ENCODE measurements at places on chromosomes 12 and 14.

- no peak for DNase-seq
These were observed 1.5 kb upstream of the NOVA1 start for GRCh38 chr14:26599291-26599690.

GRCh38 chr14:20331053-20331613, 1.9 kb downstream of the CCNB1IP1 start:
- DNase-seq, result no peak

DNA sequence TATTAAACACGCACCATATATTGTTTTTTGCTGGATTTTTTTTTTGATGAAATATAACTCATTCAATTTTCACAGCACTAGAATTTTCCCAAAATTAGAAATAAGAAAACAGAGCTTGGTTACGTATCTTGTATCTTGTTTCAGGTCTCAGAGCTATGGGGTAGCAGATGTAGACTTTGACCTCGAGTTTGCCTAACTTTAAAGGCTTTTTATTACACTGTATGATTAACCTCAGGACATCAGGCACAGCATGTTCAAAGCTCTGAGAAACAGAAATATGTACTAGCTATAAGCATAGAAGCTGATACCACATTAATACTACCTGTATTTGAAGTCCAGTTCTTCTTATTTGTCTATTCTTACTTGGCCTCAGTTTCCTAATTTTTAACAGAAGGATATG, 171.9 kb upstream of the KITLG start:
- no peak for DNase-seq

- DNase-seq, result no peak
These were observed 137.3 kb downstream of the NAV3 start for GRCh38 chr12:77968021-77968420.

DNA sequence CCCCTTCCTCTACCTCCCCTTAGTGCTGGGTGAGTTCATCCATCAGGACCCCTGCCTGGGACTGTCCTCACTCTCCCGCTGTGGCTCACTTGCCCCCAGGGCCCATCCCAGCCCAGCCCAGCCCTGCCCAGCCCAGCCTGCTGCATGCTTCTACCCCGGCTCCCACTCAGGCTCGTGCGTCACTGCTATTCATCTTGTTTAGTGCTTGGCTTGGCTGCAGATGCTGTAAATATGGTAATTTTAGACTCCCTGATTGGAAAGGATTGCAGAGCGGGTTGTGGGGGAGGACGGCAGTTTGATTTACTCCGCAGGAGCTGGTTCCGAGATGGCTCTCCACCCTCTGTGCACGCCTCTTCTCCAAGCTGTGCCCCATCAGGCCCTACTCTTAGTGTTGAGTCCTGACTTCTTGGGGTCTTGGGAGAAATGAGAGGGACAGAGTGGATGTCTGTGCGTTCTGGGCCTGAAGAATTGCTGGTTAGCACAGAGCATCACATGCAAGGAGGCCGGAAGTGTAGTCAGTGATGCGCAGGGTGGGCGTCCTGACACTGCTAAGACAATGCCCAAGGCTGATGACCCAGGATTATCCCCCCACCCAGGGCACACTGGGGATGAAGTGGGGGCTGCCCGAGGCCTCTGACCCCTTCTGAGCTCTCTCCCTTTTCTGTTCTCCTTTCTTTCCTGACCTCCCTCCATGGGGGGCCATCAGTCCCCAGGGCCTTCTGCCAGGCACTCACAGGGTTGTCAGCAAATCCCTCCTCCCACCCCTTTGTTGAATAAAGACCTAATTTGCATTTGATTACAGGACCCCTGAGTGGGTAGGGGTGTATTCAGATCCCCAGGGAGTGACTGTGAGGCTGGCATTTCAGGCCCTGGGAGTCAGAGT, 244.4 kb downstream of the ZFP36L1 start:
- DNase-seq, result peak; percentile 93

- DNase-seq, result no peak
These were observed 4.7 kb downstream of the SYNE2 start for GRCh38 chr14:63857466-63858030.

DNA sequence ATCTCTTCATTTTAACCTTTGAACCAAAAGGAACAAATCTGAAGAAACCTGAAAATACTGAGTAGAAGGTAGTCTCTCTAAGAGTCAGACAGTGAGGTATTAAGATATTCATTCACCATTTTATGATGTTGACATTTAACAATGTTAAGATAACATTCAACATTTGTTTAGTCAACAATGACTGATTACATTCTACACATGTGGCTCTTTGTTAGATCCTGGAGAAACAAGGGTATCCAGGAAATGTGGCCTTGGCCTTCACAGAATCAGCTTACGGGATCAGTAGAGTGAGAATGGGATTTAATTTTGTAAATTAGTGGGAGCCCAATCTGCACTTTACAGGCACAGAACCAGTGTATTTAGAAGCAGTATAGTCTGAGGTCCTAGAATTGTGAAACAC, 355.5 kb downstream of the KCNH5 start:
- no peak for DNase-seq

DNA sequence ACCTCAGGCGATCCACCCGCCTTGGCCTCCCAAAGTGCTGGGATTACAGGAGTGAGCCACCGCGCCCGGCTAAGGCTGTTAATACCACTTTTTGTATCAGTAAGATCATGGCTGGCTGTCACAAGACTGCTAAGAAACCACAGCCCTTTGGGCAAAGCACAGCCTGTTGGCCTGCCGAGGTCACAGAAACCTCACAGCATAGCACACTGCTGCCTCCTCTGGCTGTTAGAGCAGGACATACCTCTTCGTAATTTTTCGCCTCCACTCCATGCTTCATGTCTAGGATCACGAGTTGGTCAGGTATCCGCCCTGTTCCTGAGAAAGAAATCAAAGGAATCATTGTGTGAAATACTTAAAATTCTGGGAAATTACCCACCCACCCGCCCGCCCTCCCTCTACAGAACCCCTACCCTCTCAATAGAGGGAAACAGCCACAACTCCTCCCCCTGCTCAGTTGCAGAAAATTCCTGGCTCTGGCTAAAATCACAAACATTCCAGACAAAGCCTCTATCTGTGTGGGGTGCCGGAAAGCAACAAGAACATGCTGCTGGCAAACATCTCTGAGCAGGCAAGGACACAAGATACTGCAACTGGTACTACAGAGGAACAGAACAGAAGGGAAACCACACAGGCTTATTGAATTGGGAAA, 20.7 kb upstream of the NEK9 start:
- peak; percentile 73 for DNase-seq

DNA sequence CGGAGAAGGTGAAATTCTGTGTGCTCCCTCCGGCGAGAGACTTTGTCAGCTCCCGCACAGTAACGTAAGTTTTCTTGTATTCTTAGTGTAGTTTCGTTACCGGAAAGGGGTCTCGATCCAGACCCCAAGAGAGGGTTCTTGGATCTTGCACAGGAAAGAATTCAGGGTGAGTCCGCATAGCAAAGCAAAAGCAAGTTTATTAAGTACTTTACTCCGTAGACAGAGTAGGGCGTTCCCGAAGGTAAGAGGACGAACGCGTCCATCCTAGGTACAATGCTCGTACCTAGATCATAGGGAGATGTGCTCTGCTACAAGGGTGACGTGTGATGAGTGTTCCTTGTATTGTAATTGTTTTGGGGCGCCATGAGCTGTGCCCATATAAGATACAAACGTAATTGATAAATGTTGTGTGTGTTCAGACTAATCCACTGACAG, 293 bp downstream of the IFI27L1 start:
- no peak for DNase-seq

DNA sequence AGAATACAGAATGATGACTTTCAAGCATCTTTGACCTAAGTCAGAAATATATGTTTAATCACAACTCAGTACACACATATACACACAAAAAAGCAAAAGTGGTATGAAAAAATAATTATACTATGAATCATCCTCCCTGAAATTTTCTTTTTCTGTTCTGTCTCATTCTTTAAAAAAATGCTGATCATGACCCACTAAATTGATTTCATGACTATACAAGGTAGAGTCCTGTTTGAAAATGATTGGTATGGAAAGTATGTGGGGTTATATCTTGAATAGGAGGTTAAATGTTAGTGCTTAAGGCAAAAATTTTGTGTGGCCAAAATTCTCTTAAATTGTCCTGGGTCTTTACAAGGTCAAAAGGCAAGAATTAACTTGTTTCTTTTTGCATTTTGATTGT, 80.4 kb downstream of the SUDS3 start:
- no peak for DNase-seq

DNA sequence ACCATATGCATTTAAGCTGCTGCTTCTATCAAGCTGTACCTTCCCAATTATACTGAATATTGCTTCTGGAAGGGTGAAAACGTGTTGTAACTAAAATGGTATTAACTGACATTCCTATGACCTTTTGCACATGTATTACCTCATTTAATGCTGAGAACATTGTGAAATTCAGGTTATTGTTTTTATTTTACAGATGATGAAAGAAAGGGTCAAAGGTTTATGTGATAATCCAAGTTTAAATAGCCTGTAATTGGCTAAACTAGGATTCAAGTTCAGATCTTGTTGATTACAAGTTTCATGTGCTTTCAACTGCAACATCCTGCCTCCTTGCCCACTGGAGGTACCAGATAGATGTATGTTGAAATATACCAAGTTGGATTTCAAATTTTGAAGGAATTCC, 433.3 kb upstream of the PRICKLE1 start:
- DNase-seq, result no peak

DNA sequence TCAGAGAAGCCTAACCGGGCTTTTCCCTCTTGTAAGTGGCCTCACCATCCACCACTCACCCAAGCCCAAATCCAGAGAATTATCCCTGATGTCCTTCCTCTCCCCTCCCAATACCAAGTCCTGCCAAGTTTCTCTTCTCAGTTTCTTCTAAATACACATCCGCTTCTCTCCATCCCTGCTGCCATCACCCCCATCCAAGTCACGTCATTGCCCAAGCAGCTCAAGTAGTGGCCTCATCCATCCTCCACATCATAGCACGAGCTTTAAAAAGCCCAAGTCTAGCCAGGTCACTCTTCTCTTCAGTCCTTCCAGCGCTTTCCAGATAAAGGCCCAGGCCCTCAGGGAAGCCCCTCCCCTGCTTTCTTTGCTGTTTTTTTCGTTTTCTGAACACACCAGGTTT, 25.4 kb downstream of the IL31 start:
- DNase-seq, result no peak

GRCh38 chr12:15165012-15165659, 56.1 kb downstream of the RERG start:
- no peak for DNase-seq

GRCh38 chr12:121430833-121431415, 31.0 kb downstream of the RNF34 start:
- DNase-seq, result no peak

DNA sequence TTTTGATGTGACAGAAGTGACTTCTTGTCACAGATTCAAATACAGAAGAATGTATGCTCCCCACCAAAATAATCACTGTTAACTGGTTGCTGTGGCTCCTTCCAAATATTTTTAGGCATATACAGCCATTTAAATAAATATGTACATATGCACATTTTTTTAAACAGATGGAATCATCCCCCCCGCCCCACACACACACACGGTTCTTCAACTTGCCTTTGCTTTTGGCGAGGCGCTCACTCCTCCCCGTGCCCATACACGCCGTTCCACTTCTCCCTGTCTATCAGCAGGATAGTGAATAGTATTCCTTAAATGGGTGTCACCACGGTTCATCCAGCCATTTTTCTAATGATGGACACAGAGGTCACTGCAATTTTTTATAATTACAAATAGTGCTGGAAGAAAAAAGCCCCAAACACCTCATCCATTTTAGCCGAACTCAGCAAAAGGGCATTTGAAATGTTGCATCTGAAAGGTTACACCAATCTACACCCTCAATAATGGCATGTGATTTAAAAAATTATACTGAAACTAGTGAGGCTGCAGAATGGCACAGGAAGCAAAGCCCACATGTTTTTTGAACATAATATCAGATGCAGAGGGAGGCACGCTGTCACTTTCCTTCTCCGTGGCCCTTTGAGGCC, 39.2 kb upstream of the MEG3 start:
- DNase-seq, result peak; percentile 13

DNA sequence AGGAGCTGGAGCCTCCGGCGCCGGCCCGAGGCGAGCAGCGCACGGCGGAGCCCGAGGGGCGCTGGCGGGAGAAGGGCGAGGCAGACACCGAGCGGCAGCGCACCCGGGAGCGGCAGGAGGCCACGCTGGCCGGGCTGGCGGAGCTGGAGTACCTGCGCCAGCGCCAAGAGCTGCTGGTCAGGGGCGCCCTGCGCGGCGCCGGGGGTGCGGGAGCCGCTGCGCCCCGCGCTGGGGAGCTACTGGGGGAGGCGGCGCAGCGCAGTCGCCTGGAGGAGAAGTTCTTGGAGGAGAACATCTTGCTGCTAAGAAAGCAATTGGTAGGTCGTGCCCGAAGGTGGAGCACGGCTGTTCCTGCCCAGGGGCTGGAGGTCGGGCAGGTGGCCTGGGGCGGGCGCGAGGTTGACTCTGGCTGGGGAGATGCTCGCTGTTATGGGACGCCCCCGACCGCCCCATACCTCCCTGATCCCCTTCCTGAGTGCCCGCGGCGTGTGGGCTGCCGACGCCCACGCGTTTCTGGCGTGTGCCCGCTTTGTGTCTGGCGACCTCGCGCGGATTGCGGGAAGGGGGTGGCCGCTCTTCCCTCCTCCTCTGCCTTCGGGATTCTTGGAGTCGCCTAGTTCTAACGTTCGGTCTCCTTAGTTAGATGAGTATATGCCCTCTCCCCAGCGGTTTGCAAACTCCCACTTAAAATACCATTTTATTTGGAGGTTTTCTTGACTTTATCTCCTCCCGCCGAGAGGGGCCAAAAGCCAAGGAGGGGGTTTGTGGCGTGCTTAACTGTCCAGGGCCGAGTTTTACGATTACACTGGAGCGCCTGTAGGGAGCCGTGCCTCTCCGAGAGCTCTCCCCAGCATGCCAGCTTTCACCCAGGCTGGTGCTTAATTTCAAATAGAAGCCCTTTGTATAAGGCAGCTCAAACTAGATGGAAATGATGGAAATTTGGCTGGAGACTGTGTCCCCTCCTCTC, 752 bp downstream of the DACT1 start:
- DNase-seq, result peak; percentile 69

DNA sequence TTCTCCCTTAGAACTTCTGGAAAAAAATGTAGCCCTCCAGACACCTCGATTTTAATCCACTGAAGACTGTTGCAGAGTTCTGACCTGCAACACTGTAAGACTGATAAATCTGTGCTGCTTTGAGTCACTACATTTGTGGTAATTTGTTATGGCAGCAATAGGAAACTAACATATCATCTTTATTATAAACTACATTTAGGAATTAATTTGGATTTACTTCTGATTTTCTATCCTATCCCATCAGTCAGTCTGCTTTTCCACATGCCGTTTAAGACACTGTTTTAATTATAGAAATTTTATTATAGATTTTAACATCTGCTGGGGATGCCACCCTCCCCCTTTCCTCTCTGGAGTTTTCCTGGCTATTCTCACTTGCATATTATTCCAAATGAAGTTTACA, 375.2 kb downstream of the DUSP6 start:
- no peak for DNase-seq

DNA sequence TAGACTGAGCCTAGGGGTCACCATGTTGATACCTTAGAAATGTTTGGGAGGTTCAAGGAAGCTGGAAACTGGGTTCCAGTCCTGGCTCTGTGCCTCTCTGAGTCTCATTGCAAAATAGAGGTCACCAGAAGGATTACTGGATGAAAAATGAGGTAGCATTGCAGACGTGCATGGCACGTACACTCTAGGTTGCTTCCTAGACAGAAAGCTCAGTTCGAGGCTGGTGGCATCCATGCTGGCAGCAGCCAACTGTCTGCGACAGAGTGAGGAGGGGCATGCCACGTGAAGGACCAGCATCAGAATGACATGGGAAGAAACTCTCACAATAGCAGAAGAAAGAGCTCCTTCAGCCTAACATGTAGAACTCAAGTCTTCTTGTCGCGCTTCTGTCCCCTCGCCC, 4.6 kb upstream of the CYP46A1 start:
- DNase-seq, result peak; percentile 9

Data from right hindlimb (tissue), 1 donor.